ENCODE measurements at places on chromosomes 16 and 17.

- no peak for DNase-seq
Measured at GRCh38 chr17:77436481-77436880, 295.7 kb downstream of the SEC14L1 start.

DNA sequence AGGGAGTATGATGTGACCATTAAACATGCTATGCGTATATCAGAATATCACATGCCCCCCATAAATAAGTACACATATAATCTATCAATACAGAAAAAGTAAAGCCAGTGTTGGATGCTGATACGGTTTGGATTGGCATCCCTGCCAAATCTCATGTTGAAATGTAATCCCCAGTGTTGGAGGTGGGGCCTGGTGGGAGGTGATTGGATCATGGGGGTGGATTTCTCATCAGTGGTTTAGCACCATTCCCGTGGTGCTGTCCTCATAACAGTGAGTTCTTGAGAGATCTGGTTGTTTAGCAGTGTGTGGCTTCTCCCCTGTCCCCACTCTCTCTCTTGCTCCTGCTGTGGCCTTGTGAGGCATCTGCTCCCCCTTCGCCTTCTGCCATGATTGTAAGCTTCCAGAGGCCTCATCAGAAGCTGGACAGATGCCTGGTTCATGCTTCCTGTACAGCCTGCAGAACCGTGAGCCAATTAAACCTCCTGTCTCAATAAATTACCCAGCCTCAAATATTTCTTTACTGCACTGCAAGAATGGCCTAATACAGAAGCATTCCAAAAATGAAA is 88.9 kb downstream of the AATF start:
- DNase-seq = no peak

- no peak for DNase-seq
Measured at GRCh38 chr17:35074711-35075707, 11.5 kb upstream of the RFFL start.

DNA sequence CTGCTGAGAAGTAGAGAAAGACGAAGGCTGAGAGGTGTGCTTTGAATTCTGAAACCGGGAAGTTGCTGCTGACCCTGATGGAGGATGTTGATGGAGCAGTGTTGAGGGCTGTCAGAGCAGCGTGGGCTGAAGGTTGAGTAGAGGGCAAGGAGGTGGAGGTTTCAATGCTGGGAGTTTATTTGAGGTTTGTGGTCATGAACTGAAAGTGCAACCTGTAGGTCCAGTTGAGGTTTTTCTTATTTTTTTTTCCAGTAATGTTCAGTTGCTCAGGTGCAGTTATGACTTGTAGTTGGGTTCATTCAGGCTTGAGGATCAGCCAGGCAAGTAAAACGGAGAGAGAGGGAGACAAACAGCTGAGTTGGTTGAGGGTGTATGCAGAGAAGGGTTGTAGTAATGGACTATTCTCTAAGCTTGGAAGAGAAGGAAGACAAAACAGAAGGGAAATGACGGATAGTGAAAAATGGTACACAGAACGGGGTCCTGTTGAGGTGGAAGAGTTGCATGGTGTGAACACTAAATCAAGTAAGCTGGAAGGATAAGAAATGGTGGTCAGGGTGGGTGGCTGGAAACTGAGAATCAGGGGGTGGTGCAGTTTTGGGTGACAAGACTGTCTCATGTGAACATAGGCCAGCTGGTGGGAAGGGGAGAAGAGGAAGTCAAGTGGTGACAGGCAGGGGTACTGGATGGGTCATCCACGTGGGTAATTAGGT is 8.7 kb upstream of the UBE2G1 start:
- DNase-seq = peak; percentile 49

GRCh38 chr17:41413353-41413957 is 10.9 kb downstream of the KRT37 start:
- DNase-seq = no peak

DNA sequence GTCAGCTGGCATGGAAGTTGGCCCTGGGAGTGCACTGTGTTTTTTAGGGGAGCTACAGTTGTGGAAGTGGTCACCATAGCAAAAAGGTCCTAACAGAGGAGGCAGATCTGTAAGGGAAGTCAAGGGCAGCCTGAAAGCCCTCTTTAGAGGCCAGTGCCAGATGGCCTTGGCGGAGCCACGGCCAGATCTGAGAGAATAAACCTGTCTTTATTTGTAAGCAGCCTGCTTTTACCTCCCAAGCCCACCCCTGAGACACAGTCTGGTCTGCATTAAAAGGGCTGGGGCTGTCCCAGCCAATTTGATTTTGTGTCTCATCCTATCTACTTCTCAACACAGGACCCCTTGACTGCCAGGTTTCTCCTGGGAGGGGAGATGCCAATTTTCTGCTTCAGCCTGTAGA is 51.0 kb upstream of the NOL11 start:
- DNase-seq = no peak

DNA sequence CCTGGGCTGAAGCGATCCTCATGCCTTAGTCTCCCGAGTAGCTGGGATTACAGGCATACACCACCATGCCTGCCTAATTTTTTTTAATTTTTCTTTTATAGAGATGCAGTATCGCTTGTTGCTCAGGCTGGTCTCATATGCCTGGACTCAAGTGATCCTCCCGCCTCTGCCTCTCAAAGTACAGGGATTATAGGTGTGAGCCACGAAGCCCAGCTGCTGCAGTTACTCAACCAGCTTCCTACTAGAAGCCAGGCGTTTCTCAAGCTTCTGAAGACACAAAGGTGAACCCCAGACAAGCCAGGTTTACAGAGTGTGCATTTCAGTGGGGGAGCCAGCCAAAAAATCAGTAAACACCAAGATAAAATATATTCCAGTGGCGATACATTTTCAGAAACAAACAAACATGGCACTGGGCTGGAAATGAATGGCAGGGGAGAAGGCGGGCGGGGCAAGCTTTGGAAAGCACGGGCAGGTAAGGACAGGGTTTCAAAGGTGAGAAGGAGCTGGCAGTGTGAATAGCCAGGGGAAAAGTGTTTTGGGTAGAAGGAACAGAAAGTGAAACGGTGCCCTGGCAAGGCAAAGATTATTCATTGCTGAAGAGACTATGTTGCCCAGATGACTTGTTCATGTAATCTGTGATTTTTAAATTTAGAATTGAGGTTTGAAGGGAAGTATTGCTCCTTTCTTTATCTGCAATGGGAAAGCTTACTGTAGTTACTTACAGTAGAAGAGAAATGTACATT is 471.1 kb downstream of the WWOX start:
- no peak for DNase-seq

- DNase-seq = no peak
Measured at GRCh38 chr16:71430744-71431143, 11.1 kb downstream of the TLE7 start.

DNA sequence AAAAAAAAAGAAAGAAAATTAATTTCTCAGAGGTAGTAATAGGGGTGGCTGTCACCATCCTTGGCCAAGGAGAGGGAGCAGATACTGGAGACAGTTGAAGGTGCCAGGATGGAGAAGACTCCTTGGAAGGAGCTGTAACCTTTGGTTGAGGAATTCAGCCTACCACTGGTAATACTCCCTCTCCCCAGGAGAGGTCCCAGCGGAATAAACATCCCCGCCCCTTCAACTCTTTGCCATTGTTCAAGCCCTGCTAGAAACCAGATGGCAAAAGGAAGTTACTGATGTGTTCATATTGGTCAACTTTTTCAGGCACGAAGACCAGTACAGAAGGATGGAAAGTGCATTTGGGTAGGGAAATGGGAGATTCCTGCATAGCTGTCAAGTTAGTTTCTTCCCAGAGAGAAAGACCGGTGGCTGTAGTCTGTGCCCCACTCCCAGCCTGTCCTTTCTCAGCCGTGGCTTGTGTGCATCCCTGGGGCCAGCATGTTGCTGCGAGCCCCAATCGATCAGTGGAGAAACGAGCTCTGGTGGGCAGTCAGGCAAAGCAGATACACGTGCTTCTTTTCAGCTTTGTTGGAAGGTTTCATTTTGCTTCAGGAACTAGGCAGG is 612.1 kb downstream of the MAF start:
- no peak for DNase-seq

GRCh38 chr17:66724581-66725341 is 110.2 kb upstream of the CACNG5 start:
- DNase-seq = no peak

GRCh38 chr17:48308581-48308980 is 121.4 kb downstream of the SKAP1 start:
- no peak for DNase-seq

DNA sequence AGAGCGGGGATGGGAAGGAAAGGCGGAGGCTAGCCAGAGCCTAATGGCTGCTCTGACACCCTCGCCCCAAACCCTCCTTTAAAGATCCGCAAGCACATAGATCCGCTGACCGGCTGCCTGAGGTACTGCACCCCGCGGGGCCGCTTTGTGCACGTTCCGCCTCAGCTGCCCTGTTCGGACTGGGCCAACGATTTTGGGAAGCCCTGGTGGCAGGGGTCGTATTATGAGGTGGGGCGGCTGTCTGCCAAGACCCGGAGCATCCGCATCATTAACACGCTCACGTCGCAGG is 663 bp downstream of the CYB5D1 start:
- DNase-seq = no peak

All from GM18507 (cell line).